Eye (tissue), 1 donor: ENCODE measurements at places on chromosomes 7 and 10.

DNA sequence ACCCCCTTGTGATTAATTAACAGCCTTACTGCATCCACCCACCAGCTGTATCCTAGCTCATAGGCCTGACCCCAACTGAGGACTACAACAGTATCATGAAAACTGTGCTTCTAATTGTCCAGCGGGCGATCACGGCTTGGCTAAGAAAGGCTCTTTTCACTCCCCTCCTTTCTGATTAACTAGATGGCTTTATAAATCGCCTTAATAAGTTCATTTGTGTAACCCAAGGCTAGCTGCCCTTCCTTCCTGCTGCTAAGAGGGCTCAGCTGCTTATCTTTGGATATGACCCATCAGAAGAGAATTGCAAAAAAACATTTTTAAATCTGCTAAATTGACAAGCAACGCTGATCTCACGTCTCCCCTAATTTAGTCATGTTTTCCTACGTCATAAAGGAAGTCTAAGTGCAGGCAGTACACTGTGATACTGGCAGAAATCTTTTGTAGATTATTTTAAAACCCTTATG, 163.0 kb upstream of the LAMB4 start:
- DNase-seq: peak; percentile 67

DNA sequence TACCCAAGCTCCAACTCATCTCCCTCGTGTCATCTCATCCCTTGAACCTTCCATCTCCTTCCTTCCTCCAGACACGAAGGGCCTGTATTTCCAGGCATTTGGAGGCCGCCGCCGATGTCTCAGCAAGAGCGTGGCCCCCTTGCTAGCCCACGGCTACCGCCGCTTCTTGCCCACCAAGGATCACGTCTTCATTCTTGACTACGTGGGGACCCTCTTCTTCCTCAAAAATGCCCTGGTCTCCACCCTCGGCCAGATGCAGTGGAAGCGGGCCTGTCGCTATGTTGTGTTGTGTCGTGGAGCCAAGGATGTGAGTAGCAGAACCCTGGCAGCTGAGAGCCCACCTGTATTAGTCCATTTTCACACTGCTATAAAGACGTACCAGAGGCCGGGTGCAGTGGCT, 5.5 kb downstream of the FBXO24 start:
- DNase-seq: no peak

DNA sequence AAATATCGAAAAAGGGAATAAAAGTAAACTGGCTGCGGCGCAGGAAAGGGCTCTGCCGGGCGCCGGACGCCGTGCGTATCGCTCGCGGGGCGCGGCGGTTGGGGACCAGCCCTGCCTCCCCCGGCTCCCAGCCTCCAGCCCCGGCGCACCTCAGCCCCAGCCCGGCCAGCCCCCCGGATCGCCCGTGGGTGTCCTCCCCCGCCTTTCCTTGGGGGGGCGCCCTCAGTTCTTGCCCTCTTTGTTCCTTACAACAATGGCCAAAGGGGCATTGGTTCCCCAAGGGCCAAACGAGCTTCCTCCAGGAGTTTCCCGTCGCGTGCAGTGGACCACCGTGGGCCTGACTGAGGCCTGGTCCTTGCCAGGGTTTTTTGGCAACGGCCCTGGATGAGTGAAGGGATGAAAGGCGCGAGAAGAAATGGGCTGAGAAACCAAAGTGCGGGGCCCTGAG, 1.2 kb downstream of the MACROH2A2 start:
- DNase-seq: peak; percentile 78

GRCh38 chr7:8283968-8284367, 22.0 kb upstream of the ICA1 start:
- DNase-seq: no peak

DNA sequence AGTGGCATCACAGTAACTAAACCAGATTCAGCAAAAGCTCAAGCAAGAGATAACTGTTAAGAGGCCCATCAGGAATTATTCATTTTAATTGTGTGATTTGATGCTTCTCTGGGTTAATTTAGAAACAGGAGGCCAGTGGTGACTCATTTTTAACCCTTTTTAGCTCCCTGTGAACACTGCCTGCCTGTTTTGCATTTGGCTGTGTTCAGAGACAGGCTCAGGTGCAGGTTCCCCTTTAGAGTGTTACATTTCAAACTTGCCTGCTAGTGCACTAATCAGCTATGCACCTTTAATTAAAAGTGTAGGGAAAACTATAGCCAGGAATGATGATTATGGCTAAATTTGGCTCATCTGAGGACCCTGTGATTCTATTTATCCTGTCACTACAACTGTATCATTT, 6.5 kb downstream of the STAMBPL1 start:
- DNase-seq: no peak

DNA sequence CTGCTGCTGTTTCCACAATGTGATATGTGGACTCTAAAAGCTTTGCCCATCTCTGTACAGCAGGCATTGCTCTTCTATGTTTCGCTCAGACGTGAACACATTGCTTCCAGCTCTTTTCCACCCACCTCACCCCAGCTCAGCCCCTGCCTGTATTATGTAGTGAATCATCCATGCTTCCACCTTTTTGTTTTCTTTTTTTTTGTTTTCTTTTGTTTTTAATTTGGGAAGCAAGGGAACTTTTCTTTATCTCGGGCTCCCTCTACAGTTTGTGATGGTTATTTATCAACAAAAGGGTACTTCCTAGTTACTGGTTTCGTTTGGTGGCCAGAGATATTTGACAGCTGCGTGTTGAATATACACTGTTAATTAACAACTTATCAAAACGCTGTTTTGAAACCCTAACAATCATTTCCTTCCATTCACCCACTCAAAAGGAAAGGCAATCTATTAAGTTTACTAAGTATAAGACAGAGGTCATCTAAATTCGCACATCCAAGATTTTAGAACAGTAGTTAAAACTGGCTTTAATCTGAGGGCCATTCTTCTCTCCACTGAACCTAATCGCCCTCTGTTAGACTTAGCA, 127.9 kb upstream of the STK17A start:
- peak; percentile 73 for DNase-seq

DNA sequence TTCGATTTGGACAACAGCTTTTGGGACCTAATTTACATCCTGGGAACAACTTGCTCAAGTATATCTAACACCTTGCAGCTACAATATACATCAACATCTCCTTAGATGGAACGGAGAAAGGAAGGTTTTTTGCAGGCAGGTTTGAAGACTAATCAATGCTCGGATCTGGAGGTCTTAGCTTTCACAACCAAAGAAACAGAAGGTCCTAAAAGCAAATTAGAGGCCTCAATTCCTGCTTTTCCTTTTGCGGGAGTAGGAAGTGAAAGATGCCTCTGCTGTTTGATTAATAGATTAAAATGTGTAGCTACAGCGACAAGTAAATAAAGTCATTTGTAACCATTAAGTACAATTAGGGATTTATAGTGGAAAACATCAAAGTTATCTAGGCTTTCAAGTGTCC, 3.7 kb upstream of the SP8 start:
- peak; percentile 73 for DNase-seq

DNA sequence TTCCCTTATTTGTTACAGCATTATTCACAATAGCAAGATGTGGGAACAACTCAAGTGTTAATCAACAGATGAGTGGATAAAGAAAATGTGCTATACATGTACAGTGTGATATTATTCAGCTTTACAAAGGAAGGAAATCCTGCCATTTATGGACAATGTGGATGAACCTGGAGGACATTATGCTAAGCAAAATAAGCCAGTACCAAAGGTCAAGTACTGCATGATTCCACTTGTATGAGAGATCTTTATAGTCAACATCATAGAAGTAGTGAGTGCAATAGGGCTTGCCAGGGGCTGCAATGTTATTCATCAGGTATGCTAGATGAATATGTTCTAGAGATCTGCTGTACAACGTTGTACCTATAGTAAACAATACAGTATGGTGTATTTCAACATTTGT, 138.5 kb upstream of the AGR3 start:
- no peak for DNase-seq

- DNase-seq: no peak
These were observed 13.6 kb upstream of the C10orf120 start for GRCh38 chr10:122713091-122713885.

DNA sequence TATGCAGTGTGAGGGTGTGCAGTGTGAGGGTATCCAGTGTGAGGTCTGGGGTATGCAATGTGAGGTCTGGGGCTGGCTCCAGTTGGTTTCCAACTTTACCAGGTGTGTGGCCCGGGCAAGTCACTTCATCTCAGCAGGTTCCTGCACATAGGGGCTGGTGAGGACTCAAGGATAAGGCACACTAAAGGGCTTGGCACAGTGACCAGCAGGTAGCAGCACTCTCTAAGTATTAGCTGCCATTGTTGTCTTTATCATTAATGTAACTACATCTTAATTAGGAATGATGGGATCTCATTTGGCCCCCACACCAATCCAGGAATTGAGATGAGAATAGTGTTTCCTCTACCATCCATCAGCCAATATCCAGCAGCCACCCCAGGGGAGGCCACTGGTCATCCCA, 117.3 kb downstream of the KCNMA1 start:
- no peak for DNase-seq

- no peak for DNase-seq
These were observed 68.7 kb upstream of the C10orf120 start for GRCh38 chr10:122768389-122768745.

GRCh38 chr10:58467931-58468635, 44.6 kb upstream of the BICC1 start:
- DNase-seq: no peak

DNA sequence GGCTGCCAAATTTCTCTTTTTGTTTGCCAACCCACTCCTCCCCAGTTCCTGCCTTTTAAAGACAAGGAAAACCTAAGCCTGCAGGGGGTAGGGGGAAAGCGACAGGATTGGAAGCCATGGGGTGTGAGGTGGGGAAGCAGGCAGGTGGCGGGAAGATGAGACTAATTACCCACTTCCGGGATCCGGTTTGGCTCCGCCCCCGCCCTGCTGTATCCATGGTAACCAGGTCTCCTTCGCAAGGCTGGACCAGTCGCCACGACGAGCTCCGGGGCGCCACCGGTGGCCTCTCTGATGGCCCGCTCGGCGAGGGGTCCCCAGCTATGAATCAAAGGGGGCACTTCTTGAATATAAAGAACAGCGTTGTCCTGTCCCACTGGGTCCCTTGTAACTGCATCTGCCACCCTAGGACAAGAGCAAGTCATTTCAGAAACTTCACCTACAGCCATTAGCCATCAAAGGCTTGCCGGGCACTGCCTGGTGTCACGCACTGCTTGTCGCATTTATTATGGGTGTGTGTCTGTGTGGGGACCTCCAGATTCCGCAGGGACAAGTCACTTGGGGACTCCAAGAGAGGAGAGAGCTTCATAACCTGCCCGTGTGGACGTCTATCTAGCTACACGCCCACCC, 55.4 kb upstream of the LMTK2 start:
- peak; percentile 44 for DNase-seq

GRCh38 chr10:131825960-131826650, 74.7 kb upstream of the PPP2R2D start:
- no peak for DNase-seq

DNA sequence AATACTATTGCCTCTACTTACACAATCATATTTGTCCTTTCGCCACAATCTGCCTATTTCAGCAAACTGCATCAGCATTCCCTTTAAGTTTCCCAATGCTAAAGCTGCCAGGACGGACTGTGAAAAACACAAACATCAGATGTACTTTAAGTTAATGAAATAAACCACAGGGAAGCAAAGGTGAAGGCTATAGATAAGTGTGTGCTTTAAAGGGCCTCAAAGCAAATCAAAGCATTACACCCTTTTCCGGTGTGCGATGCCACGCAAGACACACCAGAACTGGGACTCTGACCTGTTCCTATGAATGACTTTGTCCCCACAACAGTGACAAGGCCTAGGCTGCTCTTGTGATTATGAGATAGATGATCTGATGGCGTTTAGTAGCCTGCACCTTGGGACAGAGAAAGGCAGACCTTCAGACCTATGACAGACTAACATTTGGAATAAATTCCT, 23.4 kb downstream of the SLC26A3 start:
- no peak for DNase-seq

DNA sequence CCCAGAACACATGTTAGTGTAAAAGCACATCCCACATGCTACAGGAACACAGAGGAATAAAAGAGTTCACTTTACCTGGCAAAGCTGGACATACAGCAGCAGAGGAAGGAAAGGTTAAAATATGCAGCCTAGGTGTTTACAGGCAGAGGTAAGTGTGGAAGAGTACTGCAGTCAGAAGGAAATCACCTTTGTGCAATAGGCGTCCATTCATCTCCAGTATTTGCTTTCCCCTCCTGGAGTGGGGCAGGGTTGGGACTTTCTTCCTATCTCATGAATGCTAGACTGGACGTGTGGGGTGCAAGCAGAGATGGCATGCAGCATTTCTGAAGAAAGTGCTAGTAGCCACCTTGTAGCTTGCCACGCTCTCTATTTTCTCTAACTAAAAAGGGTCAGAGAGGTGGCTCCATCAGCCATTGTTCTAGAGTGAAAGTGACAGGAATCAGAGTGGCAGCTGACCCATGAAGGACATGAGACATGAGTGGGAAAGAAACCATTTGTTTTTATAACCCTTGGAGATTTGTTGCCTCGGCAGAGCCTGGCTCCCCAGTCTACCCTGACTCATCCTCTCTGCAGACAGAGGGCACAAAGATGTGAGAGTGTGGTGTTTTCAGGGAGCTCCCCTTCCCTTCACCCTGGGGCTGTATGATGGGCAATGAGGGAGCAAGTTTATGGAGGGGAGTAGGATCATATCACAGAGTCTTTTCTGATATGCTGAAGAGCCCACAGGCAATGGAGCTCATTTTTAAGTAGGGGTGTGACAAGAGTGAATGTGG, 101.2 kb upstream of the SEC61G start:
- peak; percentile 62 for DNase-seq

- no peak for DNase-seq
These were observed 87.4 kb downstream of the BUB3 start for GRCh38 chr10:123241391-123242141.

- DNase-seq: no peak
These were observed 13.0 kb upstream of the CHCHD1 start for GRCh38 chr10:73768881-73769280.

DNA sequence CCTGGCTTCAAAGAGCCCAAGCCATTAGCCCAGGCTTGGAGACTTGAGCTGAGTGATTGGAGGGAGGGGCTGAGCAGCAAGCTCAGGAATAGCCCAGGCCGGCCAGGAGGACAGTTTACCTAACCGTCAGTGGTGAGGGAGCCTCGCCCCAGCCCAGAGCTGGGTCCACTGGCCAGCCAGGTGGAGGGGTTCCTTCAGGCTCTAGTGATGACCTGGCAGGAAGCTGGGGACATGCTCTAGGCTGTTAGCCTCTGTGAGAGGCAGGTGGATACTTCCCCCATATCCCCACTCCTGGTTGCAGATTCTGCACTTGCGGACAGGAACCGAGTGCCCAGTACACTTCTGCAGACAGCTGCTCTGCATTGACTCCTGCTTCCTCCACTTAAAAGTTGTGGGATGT, 61.2 kb upstream of the ANTXRL start:
- DNase-seq: no peak

GRCh38 chr7:93359520-93360198, 127.5 kb downstream of the VPS50 start:
- DNase-seq: no peak

- DNase-seq: no peak
These were observed 4.7 kb downstream of the MICALL2 start for GRCh38 chr7:1454542-1454941.
